ENCODE measurements at places on chromosomes 7 and 10.

DNA sequence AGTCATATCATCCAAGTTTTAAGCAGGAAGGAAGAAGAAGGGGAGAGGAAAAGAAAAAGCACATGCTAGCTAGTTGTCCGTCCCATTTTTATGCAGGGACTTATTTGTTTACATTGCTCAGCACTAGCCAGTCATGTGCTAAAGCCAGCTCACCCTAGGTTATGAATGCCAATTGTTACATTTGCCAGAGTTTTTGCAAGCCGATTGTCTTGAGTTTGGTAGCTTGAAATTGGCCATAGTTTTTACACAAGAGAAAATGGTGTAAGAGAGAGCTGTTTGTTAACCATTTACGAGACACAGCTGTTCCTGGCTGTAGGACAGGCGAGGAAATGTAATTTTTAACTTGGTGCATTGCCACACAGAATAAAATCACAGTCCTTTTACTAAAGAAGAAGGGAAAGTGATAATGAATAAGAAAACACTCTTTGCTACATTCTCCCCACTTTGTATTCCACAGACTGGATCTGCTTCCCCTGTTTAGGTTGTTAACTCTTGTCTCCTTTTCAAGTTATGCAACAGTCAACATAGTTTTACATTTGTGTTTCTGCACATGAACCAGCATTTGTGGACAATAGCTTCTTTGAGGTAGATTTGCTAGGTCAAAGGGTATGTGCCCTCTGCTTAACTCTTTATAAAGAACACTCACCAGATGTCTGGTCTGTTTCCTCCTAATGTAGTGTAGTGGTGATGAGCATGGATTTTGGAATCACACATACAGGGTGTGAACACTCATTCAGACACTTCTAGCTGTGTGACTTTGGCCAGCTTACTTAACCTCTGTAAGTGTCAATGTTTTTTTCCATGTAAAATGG lies 357.2 kb downstream of the LRMDA start:
- DNase-seq, result no peak

GRCh38 chr10:5411941-5412276 lies 448 bp upstream of the NET1 start:
- no peak for DNase-seq

DNA sequence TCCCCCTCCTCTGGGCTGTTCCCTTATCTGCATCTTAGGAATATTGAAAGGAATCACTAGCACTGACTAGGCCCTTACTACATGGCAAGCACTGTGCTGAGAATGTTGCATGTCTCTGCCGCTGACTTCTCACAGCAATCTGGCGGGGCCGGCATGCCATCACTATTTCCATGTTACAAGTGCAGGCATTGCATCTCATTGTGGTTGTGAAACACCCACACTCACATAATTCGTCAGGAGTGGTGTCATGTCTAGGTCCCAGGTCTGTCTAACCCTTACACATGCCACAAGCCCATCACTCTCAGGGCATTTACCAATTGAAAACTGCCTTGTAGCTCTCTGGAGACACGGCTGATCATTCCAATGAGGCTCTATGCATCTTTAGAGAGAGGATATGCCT lies 8.5 kb upstream of the IL2RA start:
- DNase-seq, result no peak

GRCh38 chr10:725302-725701 lies 35.8 kb upstream of the DIP2C start:
- DNase-seq, result no peak

GRCh38 chr10:116978901-116979300 lies 26.1 kb downstream of the SHTN1 start:
- no peak for DNase-seq

DNA sequence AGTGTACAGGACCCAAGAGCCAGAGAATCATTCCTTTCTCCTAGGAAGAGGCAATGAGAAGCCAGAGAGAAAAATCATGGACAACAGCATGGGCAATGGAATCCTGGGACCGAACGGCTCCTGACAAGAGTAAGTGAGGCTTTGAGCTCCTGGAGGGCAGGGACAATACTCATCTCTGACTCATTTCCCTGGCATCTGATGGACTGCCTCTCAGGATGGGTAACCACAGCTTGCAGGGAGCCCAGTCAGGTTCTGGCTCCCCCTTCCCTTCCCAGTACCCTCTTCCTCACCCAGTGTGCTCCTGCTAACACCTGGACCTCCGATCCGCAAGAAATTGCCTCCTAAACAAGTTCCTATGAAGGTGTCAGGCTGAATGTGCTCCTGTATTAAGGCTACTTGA lies 51.2 kb upstream of the SORCS3 start:
- DNase-seq, result no peak

All from hematopoietic multipotent progenitor cell treated with erythropoietin and hydrocortisone succinate and interleukin-3 and kit ligand, for 6 days (in vitro differentiated cells).